ENCODE measurements at places on chromosomes 7 and 10.
A peak's percentile ranks its signal among the peaks of the same experiment; 100 is the strongest.

DNA sequence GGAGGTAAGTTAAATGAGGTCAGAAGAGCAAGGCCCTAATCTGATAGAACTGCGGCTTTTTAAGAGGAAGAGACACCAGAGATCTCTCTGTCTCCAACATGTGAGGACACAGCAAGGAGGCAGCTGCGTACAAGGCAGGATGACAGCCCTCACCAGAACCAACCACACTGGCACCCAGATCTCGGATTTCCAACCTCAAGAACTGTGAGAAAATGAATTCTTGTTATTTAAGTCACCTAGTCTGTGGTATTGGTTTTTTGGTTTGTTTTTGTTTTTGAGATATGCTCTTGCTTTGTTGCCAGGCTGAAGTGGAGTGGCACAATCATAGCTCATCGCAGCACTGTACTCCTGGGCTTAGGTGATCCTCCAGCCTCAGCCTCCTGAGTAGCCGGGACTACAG is 127.2 kb downstream of the DLG5 start:
- no peak for DNase-seq

DNA sequence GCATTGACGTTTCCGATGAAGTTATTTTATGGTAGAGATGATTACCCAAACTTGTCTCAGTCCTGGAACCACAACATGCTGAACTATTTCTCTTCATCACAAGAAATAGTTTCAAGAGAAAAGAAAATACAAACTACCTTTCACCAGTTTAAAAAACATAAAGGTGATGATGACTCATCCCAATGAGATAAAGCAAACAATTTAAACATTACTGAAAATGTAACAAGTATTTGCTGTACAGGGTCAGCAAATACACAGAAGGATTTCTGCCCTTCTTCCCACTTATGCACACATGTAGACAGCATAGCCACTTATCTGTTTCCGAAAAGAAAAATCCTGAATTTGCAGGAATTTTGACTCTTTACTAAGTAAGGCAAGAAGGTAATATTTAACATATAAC is 50.8 kb downstream of the RHOBTB1 start:
- no peak for DNase-seq

- DNase-seq: no peak
These were observed 203.1 kb upstream of the AUTS2 start for GRCh38 chr7:69395061-69395714.

DNA sequence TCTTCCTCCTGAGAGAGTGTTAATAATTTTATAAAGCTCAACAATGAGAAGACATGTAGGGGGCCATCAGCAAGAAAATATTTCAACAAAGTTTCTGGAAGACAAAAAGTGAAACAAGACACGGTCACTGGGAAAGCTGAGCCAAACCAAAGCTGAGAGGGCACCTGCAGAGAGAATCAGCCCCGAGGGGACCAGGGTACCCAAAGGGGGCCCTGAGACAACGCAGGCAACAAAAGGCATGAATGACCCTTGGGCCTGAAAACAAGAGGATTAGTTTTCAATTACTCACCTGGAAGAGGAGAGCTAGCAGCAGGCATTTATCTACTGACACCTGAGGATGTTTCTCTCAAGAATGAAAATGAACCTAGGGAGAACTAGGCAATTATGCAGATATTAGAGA is 461.2 kb upstream of the MGMT start:
- no peak for DNase-seq

GRCh38 chr7:156255635-156256034 is 384.9 kb upstream of the RNF32 start:
- DNase-seq: no peak

GRCh38 chr10:11670381-11670780 is 58.9 kb upstream of the USP6NL start:
- no peak for DNase-seq

DNA sequence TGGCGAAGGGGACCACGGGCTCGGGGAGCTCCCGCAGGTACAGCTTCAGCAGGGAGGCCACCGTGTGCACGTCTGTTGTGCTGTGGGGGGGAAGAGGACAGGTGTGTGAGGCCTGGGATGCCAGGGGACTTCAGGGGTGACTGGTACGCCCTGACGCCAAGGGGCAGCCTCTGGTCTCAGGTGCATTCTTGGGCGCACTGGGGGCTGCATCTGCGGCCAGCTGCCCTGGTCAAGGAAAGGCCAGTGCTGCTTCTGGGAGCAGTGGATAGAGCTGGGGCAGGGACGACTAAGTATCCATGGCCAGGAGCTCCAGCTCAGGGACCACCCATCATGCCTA is 148.5 kb downstream of the MAPK8 start:
- DNase-seq: no peak

- no peak for DNase-seq
These were observed 57.9 kb downstream of the PRF1 start for GRCh38 chr10:70544431-70545340.

GRCh38 chr7:30751696-30752273 is at the start of gene INMT:
Gene INMT, plus strand, starts transcription at chr7:30752135. Its CDS starts 16 bp downstream, at chr7:30752151.
- DNase-seq: no peak

GRCh38 chr7:47622586-47622945 is 40.7 kb upstream of the TNS3 start:
- no peak for DNase-seq

DNA sequence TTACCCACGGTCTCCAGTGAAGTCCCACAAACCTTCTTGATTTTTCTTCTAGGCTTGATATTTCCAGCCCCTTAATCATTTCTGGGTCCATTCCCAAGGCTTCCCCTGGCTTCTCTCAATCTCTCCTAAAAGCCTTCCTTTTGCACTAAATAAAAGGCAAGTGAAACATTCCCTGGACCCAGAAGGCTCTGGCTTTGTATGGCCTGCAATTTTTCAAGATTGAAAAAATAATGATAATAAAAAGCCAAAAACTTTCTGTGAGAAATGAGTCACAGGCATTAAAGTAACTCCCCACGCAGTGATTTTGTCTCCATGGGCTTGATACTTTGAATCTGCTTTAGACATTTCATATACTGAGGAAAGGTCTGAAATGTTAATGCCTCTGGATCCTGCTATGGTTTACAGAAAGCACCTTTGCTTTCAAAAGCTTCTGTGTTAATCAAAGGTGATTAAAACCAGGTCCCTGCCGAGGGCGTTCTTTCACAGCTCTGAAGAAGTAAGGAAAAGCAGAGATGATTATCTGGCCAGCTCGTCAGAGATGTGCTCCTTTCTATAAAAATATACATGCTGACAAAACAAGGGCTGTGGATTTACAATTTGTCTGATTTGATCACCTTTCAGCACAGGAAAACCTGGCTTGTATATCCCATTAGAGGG is 118.9 kb upstream of the TMEM72 start:
- no peak for DNase-seq

DNA sequence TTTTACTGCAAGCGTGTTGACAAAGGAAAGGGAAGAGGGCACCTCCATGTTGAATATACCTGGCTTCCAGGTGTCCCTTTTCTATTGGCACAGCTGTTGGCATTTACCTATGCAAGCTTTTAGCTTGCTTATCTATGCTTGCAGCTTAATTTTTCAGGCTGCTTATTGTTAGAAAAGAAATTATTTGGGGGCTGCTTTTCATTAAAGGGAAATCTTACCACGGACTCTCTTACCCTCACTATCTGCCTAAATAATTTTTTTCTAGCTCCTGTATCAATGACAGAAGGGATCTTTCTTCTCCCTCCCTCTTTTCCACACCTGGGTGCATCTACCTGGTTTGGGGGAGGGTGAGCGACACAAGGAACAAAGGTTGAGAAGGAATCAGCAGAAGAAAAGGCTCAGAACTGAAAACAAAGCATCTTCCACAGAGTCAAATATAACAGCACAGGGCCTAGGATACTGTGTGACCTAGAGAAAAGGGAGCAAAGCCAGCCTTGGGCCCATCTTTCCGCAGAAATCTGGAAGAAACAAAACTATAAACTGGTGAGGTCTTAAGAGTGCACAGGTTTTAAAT is 15.2 kb upstream of the GJC3 start:
- no peak for DNase-seq

GRCh38 chr10:60280475-60280874 is 109.2 kb downstream of the ANK3 start:
- DNase-seq: no peak

GRCh38 chr7:140870003-140870402 is 54.7 kb downstream of the BRAF start:
- DNase-seq: no peak

DNA sequence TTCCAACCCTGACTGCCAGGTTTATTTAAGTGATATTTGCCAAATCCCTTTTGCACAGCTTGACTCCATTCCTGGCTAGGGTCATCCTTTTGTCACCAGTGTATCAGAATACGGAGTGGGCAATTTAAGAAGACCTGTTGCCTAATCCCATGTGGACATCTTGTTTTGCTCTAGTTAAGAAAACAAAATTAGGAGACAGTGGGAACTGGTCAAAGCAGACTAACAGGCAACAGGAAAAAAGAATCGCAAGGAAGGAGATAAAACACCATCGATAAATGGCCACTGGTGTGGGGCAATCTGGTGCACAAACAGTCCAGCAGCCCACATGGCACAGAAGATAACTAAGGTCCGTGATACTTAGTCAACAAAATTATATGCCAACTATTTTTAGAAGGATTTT is 21.4 kb downstream of the KDM7A start:
- DNase-seq: no peak

GRCh38 chr10:47278152-47278473 is 21.9 kb upstream of the GDF10 start:
- no peak for DNase-seq

GRCh38 chr7:158309868-158310763 is 277.5 kb downstream of the PTPRN2 start:
- no peak for DNase-seq

- DNase-seq: peak; percentile 4
These were observed 47.7 kb downstream of the LYZL2 start for GRCh38 chr10:30581779-30582380.

Measured in CD8-positive, alpha-beta memory T cell (primary cell).